Right ventricle myocardium inferior (tissue), 1 donor: ENCODE measurements at places on chromosomes 2 and 18. TPM values are rescaled to one million over a fixed set of nuclear protein-coding genes. Genes with fewer than 3 reads are reported as not detected.

Gene ASXL3
- 3.2 TPM for total RNA-seq

Gene CGREF1
- 0.84 TPM for total RNA-seq

Gene CTLA4
- 0.19 TPM for total RNA-seq

Gene CPO
- total RNA-seq, result 0.73 TPM

Gene ROCK2
- total RNA-seq, result 34.4 TPM

Gene MROH2A
- total RNA-seq, result not detected

Gene MYCN
- 0.54 TPM for total RNA-seq

GRCh38 chr2:127510073-127510472, 16.2 kb downstream of the IWS1 start:
- DNase-seq, result no peak

DNA sequence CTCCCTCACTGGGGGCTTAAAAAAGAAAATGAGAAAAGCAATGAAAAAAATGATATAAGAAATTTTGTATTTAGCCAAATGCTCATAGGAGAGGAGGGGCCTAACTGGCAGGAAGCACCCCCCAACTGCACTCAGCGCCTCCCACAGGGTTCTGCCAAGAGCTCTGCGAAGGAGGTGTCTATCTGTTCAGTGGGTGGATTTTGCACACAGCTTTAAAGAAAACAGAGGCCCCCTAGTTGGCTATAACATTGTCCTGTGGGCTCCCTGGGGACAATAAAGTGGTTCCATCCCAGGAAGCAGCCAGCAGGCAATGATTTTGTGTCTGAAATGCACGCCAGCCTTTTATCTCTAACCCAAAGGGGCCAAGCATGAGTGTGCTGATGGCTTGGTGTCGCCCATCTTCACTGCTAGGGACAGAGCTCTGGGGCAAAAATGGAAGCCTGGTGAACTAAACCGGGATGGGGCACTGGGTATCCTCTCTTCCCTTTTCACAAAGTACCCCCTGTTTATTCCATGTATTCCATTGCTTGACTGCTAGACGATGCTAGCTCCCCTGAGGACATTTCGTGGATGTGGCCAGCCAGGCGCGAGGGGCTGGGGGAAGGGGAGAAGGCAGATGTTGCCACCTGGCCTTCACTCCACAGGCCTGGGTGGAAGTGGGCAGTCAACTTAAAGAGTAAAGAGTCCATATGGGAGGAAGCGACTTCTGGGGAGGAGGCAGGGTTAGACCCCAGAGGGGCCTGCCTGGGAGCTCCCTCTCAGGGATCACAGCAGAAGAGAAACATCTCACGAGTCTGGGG, 205.7 kb downstream of the CYP26B1 start:
- DNase-seq, result peak; percentile 59

GRCh38 chr2:231250698-231251097, 52.3 kb downstream of the ARMC9 start:
- no peak for DNase-seq

DNA sequence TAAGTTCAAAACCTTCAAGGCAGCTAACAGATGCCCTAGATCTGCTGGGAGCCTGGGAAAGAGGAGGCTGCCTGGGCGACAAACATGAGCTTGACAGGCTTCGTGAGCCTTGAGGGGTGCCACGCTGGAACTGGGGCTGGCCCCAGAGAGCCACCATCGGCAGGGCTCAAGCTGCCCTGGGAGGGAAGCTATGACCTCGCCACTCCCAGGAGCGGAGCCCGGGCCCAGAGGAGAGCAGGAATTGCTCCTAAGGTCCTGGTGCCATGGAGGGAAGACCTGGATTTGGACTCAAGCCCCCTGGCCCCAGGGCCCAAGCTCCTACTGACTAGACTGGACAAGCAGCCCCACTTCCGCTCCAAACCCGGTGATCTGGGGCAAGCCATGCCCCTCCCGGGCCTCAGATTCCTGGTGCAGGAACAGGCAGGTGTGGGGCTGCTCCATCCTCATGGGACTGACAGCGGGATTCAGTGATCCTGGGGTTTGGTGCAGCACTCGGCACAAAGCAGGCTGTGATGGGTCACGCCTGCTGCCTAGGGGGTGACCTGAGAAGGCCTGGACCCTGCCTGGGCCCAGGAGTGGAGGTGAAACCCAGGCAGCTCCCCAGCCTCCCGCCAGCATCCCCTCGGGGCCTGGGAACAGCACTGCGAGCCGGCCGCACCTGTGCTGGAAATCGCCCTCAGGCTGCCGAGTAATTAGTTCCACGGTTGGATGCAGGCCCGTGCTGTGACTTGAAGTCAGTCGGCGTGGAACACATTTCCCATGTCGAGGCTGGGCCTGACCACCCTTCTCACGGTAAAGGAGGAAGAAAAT, 246.9 kb downstream of the NDUFA10 start:
- no peak for DNase-seq

GRCh38 chr2:145623136-145623535, 1103.2 kb upstream of the ZEB2 start:
- DNase-seq, result no peak

DNA sequence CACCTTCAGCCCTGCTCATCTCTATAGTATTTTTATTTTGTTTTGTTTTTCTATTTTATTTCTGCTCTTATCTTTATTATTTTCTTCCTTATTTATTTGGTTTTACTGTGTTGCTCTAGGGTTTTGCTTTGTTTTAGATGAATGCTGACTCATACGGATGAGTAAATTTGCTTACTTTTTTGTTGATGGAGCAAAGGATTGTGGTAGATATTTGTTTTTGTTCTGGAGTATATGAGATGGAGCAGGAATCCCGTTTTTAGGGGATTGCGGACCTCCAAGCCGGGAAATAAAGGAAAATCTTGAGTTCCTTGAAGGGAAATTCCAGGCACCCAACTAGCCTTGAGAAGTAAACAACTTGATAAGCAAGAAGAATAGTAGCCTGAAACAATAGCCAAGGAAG, 15.3 kb upstream of the COLEC12 start:
- DNase-seq, result no peak

DNA sequence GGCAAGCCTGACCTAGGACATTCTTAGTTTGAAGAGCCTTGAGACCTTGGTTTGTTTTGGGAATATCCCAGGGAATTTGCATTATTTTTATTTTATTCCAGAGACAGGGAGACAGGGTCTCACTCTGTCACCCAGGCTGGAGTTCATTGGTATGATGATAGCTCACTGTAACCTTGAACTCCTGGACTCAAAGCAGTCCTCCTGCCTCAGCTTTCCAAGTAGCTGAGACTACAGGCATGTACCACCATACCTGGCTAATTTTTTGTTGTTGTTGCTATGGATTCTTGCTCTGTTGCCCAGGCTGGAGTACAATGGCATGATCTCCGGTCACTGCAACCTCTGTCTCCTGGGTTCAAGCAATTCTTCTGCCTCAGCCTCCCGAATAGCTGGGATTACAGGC, 4.8 kb downstream of the MTA3 start:
- no peak for DNase-seq

DNA sequence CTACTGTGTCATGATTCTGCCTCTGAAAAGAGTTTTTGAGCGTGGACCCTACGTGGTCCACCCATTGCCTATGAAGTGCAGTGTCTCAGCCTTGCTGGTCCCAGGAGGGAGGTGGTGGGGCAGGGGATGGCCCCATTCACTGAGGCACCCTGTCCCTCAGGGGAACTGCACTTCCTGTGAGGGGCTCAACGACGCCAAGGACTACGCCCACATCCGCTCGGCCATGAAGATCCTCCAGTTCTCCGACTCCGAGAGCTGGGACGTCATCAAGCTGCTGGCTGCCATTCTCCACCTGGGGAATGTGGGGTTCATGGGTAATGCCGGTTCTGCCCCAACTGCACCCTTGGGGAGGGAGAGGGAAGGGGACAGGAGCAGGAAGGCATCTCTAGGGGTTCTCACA, 42.5 kb downstream of the MYO7B start:
- DNase-seq, result no peak

GRCh38 chr18:48033790-48034650, 103.6 kb upstream of the SMAD2 start:
- DNase-seq, result peak; percentile 45
